ENCODE measurements at places on chromosomes 2 and 18.

GRCh38 chr18:2414235-2414634, 157.1 kb downstream of the METTL4 start:
- no peak for DNase-seq

DNA sequence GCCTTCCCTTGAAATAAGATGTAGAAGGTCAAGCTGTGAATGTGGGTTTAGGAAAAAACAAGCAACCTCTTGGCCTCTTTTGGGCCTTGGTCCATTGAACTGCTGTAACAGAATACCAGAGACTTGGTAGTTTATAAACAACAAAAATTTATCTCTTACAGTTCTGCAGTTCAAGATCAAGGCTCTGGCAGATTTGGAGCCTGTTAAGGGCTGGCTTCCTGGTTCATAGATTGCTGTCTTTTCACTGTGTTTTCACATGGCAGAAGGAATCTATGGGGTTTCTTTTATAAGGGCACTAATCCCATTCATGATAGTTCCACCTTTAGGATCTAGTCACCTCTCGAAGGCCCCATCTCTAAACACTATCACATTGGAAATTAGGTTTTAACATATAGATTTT, 20.2 kb upstream of the STK17B start:
- no peak for DNase-seq

DNA sequence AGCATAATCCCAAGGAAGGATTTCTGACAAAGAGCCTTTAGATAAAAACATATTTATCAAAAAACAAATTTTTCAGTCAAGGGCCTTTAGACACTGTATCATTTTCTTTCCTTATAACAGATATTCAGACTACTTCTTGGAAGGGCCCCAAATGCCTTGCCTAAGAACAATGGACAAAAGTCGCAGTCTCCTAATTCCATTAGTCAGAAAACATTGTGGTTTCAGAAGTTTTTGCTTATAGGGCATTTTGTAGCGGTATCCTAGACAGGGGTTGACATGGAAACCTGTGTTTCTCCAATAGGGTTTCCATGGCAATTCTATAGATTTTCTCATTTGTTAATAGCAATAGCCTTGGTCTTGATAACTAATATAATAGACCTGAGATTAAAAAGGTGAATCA, 36.7 kb upstream of the AGPS start:
- DNase-seq: no peak

DNA sequence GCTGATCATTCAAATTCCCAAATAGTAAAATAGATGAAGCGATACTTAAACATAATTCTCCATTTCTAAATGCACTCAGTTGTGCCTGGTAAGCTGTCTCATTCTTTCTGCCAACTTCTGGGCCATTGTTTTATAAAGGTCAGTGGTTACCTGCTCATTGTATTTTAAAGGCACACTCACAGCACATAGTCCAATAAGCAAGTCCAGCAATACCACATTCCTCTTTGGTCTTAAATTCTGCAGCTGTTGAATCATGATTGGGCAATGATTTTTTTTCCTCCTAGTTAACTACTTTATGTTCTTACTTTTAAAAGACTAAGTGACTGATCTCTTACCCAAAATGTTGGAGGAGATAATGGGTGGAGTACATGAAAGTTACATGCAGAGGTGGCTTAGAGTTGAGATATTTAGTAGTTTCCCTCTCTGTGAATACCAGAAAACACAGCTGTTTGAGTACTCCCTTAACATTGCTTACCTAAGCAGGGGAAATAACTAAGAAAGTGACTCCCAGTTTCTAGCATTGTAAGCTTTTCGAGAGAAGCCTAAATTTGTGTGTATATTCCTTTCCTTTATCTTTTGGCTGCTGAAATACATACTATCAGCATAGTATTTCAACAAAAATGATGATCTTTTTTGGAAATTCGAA, 220.7 kb downstream of the CAMKMT start:
- DNase-seq: no peak

DNA sequence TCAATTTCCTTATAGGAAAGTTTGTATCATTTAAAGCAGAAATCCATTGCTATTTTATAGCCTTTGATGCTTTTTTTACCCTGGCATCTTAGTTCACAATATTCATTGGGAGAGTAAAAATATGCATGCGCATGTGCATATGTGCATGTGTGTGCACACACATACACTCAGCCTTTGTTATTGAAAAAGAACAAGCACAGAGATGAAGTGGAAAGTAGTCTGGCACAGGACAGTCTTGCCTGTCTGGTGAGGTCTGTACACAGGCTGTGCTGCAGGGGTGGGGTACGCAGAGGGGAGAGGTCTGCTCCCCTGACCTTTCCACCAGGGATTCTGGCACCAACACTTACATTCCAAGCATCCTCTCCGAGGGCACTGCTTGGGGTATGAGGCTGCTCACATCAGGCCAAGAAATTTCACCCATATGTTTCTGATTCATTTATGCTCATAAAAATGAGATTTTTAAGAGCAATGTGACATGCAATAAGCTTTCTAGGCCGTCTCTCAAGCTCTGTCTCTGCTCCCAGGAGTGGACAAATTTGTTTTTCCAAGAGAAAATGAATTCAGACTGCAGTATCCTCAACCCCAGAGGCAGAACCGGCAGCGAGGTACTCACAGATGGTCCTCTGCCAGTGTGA, 237.2 kb downstream of the INSIG2 start:
- DNase-seq: no peak

DNA sequence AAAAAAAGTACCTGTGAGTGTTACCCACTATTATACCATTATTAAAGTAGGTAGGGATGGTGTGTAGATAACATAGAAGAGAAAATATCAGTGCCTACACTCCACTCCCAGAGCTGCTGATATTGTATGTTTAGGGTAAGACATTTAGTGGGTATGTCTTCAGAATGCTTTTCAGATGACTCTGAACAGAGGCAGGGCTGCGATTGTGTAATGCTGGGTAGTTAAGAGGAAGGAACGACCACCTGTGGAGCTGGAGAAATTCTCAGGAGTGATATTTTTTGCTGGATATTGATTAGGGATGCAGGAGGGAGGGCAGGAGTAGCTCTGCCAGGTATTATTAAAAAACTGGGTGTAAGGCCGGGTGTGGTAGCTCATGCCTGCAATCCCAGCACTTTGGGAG, 2.8 kb downstream of the CNOT11 start:
- DNase-seq: no peak

Measured in substantia nigra (tissue), 51 donors.